ENCODE measurements at places on chromosomes 1 and 21.

DNA sequence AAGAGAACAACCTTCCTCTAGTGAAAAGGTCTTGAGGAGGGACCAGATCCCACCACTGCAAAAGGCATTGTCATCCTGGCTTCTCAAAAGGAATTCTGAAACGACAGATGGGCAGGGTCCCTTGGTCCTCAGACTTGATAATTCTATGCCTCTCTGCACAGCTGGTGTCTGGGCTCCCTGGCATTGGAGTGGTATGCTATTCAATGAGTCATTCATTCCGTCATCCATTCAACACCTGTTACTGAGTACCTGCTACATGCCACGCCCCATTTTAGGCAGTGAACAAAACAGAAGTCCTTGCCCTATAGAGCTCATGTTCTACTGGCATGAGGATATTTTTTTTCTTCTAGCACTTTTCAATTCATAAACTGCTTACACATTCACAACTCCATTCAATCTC, 45.8 kb upstream of the HMGB4 start:
- no peak for DNase-seq

- DNase-seq: no peak
Observed at GRCh38 chr1:150981805-150982712, at the start of gene ANXA9. Gene ANXA9, plus strand, starts transcription at chr1:150982292. Its CDS starts 814 bp downstream, at chr1:150983106.

GRCh38 chr1:224182057-224182865, 779 bp upstream of the DEGS1 start:
- no peak for DNase-seq

- DNase-seq: no peak
Observed at GRCh38 chr1:25246600-25247023, 642 bp downstream of the RSRP1 start.

DNA sequence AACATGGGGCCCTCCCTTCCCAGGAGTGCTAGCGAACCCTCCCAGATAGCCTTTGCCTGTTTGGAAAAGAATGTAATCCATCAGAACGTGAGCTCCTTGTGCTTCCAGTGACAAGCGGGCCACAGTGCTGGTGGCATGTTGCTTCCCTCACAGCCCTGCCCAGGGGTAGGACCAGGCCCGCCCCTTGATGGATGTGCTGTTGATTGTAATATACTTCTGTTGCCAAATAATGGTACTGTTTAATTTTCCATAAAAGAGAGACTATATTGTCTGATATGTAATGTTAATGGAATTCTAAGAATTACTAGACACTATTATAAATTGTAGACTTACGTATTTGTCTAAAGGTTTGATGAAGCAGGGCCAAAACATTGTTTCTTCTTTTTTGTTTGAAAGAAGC, 16.4 kb downstream of the ATP5PO start:
- no peak for DNase-seq

GRCh38 chr1:164452549-164452948, 106.4 kb upstream of the PBX1 start:
- DNase-seq: no peak

GRCh38 chr1:174174461-174175329, 15.4 kb downstream of the RABGAP1L start:
- no peak for DNase-seq
